Spleen (tissue), 13 donors: ENCODE measurements at places on chromosomes 16 and 17. TPM values are rescaled to one million over a fixed set of nuclear protein-coding genes. Genes with fewer than 3 reads are reported as not detected.

DNA sequence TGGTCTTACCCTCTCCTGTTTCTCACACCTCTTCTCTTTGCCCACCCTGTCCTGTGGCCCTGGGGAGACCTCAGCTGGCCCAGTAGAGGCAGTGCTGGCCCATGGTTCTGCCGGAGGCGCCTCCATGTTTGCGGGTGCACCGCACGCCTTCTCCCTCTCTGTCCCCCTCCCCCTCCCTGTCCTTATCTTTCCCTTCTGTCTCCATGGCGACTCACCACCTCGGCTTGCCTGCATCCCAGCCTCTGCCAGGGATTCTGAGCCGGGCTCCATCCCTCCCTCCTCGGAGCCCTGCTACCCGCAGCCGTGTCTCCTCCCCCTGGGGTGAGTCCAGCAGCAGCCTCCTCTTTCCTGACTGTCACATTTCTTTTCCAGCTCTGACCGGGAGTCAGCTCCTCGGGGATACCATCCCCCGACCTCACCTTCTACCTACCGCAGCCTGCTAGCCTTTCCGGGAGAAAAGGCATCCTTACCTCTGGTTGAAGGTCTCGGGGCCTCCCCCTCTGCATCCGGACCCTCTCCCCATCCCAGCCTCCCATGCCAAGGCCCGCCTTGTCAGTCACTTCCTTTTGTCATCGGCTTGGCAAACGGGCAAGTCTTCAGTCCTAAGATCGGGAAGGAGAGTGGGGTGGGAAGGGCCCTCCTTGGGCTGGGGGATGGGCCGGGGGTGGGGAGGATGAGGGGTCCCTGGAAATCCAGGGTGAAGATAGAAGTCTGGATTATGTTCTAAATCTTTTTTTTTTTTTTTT lies at the start of gene RNF112:
Gene RNF112 (plus strand): TSS at position 358 of the 746 bp plus-strand sequence. CDS start 177 bp downstream, at position 535.
- H3K27me3 ChIP-seq: no peaks in the 10 kb centered on the region
- peak within 1 kb of the TSS; percentile 22 for H3K4me3 ChIP-seq
- no peak for DNase-seq
- H3K4me1 ChIP-seq: peaks cover 18% of the 10 kb centered on the region

DNA sequence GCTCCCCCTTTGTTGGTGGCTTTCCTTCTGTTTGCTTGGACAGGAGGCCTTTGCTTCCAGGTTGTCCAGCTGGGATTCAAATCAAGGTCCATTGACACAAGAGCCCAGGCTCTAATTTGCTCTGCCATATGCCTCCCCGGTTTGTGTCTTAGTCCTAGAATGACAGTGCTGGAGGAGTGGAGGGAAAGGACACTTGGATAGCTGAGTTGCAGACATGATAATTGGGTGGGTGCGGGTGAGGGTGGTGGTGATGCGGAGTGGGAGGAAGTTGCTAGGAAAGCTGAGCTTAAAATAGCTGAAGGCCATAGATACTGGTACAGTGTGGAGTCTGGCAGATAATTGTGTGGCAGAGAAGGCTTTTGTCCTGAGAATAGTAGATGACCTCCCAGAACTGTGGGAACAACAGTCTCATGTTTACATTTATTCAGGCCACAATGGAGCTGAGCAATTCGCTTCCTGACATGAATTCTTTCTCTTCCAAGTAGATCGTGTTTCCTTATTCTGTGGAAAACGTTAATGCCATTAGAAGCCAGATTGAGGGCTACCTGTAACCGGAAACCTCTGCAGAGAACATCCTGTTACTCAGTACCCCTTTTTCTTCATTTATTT lies 23.8 kb downstream of the SEC14L1 start:
- no peak for DNase-seq
- no peak overlapping the region for H3K4me3 ChIP-seq
- peak overlapping the region; percentile 78 for H3K27ac ChIP-seq
- no peaks in the 10 kb centered on the region for H3K36me3 ChIP-seq

DNA sequence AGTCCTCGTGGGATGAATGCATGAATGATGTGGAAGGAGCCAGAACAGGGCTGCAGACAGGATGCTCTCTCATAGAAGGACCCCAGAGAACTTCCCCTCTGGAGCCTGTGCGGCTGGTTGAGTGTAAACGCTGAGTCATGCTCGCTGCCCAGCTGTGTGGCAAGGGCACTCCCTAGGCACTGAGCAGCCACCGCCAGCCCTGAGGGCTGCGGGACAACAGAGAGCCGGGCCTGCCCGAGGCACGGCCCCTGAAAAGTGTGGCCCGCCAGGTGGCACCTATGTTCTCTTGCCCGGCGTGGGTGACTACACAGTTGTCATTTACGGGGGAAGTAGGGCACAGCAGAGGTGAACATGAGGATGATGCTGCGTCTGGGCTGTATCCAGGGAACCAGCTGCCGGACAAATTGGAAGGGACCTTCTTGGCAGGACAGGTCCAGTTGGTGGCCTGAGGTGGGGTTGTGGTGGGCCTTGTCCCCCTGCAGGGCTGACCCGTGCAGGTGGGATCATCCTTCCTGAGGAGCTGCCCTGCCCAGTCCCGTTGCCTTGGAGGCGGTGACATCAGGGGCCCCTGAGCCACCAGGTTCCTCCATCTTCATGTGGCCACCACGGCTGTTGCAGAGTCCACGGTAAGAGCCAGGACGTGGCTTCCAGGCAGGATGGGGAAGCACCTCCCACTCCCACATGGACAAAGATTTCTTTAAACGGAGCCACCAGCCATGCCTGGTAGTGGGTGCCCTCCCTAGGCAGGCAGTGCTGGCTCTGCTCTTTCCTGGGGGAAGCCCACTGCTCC lies 94.8 kb upstream of the CBX4 start:
- DNase-seq: peak; percentile 86
- H3K27me3 ChIP-seq: peaks cover 19% of the 10 kb centered on the region
- H3K36me3 ChIP-seq: peaks cover 5% of the 10 kb centered on the region

- H3K4me3 ChIP-seq: no peak overlapping the region
- no peak for DNase-seq
- peaks cover 73% of the 10 kb centered on the region for H3K4me1 ChIP-seq
These were observed 878 bp downstream of the DLG4 start for GRCh38 chr17:7218758-7219157.

- H3K27me3 ChIP-seq: no peaks in the 10 kb centered on the region
- peaks cover 100% of the 10 kb centered on the region for H3K36me3 ChIP-seq
- peaks cover 21% of the 10 kb centered on the region for H3K4me1 ChIP-seq
These were observed 35.8 kb upstream of the RCVRN start for GRCh38 chr17:9940841-9941240.

GRCh38 chr17:6166492-6167179 lies 96.5 kb downstream of the WSCD1 start:
- peaks cover 5% of the 10 kb centered on the region for H3K4me1 ChIP-seq
- H3K36me3 ChIP-seq: no peaks in the 10 kb centered on the region
- H3K4me3 ChIP-seq: no peak overlapping the region
- H3K27me3 ChIP-seq: no peaks in the 10 kb centered on the region
- DNase-seq: no peak

GRCh38 chr17:81832608-81833159 lies 407 bp downstream of the MCRIP1 start:
- peak overlapping the region; percentile 85 for H3K27ac ChIP-seq
- peak overlapping the region; percentile 92 for H3K4me3 ChIP-seq
- peak; percentile 91 for DNase-seq
- H3K36me3 ChIP-seq: no peaks in the 10 kb centered on the region
- peaks cover 50% of the 10 kb centered on the region for H3K4me1 ChIP-seq
- H3K27me3 ChIP-seq: no peaks in the 10 kb centered on the region

DNA sequence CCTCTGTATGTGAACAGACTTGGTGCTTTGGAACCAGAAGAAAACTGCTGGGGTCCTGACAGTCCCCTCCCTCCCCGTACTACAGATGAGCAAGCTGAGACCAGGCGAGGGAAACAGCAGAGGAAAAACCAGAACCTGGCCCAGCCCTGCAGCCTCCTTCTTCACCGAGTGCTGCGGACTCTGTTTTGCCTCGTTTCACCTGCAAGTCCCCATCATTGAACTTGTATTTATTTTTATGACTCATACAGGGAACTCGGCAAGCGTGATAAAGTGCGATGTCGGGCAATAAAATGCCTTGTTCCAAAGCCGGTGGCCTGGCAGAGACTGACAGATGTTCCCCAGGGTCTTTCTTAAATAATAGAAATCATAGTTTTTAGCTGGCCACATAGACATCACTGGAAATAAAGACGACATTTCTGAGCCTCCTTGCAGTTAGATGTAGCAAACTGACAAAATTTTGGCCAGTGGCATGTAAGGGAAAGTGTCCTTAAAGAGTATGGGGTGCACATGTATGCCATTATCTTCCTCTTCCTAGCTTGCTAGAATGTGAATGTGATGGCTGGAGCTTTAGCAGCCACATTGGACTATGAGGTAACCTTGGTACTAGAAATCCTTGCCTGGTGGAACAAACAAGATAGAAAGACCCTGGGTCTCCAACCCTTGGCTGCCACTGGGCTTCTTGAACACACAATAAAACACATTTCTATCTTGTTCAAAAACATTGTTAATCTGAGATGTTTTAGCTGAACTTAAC lies 128.6 kb downstream of the IRF8 start:
- no peaks in the 10 kb centered on the region for H3K27me3 ChIP-seq
- no peaks in the 10 kb centered on the region for H3K36me3 ChIP-seq
- H3K4me1 ChIP-seq: no peaks in the 10 kb centered on the region
- no peak overlapping the region for H3K4me3 ChIP-seq

- no peak overlapping the region for H3K27ac ChIP-seq
- no peaks in the 10 kb centered on the region for H3K4me1 ChIP-seq
- no peaks in the 10 kb centered on the region for H3K36me3 ChIP-seq
- peak; percentile 38 for DNase-seq
- H3K27me3 ChIP-seq: peaks cover 6% of the 10 kb centered on the region
- H3K4me3 ChIP-seq: no peak overlapping the region
These were observed 283.1 kb upstream of the TNRC6C start for GRCh38 chr17:77675411-77675810.

GRCh38 chr17:6208608-6209180 lies 138.5 kb downstream of the WSCD1 start:
- H3K36me3 ChIP-seq: no peaks in the 10 kb centered on the region
- no peak overlapping the region for H3K27ac ChIP-seq
- no peaks in the 10 kb centered on the region for H3K27me3 ChIP-seq
- DNase-seq: no peak
- no peak overlapping the region for H3K4me3 ChIP-seq

- H3K27ac ChIP-seq: peak overlapping the region; percentile 93
- no peaks in the 10 kb centered on the region for H3K36me3 ChIP-seq
- peak; percentile 30 for DNase-seq
- peaks cover 58% of the 10 kb centered on the region for H3K4me1 ChIP-seq
- no peak overlapping the region for H3K4me3 ChIP-seq
These were observed 5.4 kb downstream of the CD2BP2 start for GRCh38 chr16:30349675-30350074.

GRCh38 chr17:40086150-40087044 lies 14.0 kb downstream of the NR1D1 start:
- DNase-seq: peak; percentile 88
- no peak overlapping the region for H3K27ac ChIP-seq
- peaks cover 11% of the 10 kb centered on the region for H3K4me1 ChIP-seq
- no peaks in the 10 kb centered on the region for H3K27me3 ChIP-seq
- H3K4me3 ChIP-seq: no peak overlapping the region

GRCh38 chr16:31455601-31456314 lies 3.5 kb upstream of the ARMC5 start:
- peak overlapping the region; percentile 18 for H3K27ac ChIP-seq
- no peak overlapping the region for H3K4me3 ChIP-seq
- no peaks in the 10 kb centered on the region for H3K27me3 ChIP-seq

- no peak overlapping the region for H3K4me3 ChIP-seq
- no peaks in the 10 kb centered on the region for H3K4me1 ChIP-seq
- H3K36me3 ChIP-seq: no peaks in the 10 kb centered on the region
- no peak for DNase-seq
- H3K27me3 ChIP-seq: no peaks in the 10 kb centered on the region
These were observed 26.9 kb downstream of the SPNS3 start for GRCh38 chr17:4460661-4461060.

DNA sequence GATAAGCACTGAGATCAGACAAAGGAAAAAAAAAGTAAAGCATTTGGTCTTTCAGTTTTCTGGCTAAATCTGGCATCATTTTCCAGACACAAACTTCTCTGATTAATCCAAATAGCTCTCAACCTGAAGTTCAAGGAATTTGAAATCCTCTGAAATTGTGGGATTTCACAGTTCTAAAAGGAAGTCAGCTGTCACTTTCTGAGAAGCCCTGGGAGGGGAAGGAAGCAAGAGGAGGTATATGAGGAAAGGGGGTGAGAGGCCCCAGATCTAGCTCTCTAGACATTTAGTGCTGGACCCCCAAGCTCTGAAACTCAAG lies 17.5 kb upstream of the HOXB9 start:
- no peaks in the 10 kb centered on the region for H3K36me3 ChIP-seq
- H3K4me3 ChIP-seq: no peak overlapping the region
- peaks cover 100% of the 10 kb centered on the region for H3K27me3 ChIP-seq
- peaks cover 24% of the 10 kb centered on the region for H3K4me1 ChIP-seq
- no peak for DNase-seq

- peaks cover 3% of the 10 kb centered on the region for H3K27me3 ChIP-seq
- peaks cover 24% of the 10 kb centered on the region for H3K4me1 ChIP-seq
- no peak overlapping the region for H3K27ac ChIP-seq
- no peak for DNase-seq
These were observed 33.7 kb downstream of the SRCIN1 start for GRCh38 chr17:38571833-38572668.

DNA sequence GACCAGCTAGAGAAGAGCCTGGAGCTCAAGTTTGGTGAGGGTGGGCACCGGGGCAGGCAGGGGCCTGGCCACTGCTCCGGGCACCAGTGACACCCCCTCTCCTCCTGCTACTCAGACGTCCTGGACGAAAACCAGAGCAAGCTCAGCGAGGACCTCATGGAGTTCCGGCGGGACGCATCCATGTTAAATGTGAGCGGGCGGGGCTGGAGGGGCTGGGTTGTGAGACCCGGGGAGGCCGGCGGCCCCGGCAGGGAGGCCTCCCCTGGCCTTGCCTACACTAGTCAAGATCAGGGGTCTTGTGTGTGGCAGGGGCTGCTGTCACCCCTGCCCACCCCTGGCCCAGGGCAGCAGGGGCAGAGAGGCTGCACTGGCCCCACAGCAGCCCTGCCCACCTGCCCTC lies 17.8 kb downstream of the TRAF7 start:
- no peak overlapping the region for H3K4me3 ChIP-seq
- peaks cover 9% of the 10 kb centered on the region for H3K4me1 ChIP-seq
- no peak for DNase-seq
- no peaks in the 10 kb centered on the region for H3K27me3 ChIP-seq

DNA sequence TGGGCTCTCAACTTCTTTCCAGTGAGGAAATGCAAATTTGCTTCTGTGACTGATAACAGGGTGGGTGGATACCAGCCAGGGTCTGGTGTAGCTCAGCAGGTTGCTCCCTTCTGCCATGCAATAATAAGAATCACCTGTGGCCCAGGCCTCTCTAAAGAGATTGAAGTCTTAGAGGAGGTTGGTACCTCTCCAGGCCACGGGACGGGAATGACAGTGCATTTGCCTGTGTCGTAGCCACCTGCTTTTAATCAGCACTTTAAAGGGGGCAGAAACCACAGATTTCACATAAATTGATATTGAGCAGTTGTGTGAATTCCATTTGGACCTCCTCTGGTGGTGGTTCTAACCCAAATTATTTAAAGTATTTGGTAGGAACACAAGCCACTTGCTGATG lies 246.9 kb downstream of the PRKCA start:
- H3K4me3 ChIP-seq: no peak overlapping the region
- H3K27me3 ChIP-seq: no peaks in the 10 kb centered on the region
- no peaks in the 10 kb centered on the region for H3K36me3 ChIP-seq
- H3K4me1 ChIP-seq: peaks cover 26% of the 10 kb centered on the region

The LIG3 gene
- 30.9 TPM for total RNA-seq

The TEX14 gene
- 0.70 TPM for total RNA-seq

The ARL5C gene
- total RNA-seq: not detected

The SOX8 gene
- 1.3 TPM for total RNA-seq

The FOXO3B gene
- 9.1 TPM for total RNA-seq
